ENCODE measurements at places on chromosomes 13 and 19. TPM values are rescaled to one million over a fixed set of nuclear protein-coding genes. Genes with fewer than 3 reads are reported as not detected.
A peak's percentile ranks its signal among the peaks of the same experiment; 100 is the strongest.

The CACNA1A gene
- 0.88 TPM for total RNA-seq

DNA sequence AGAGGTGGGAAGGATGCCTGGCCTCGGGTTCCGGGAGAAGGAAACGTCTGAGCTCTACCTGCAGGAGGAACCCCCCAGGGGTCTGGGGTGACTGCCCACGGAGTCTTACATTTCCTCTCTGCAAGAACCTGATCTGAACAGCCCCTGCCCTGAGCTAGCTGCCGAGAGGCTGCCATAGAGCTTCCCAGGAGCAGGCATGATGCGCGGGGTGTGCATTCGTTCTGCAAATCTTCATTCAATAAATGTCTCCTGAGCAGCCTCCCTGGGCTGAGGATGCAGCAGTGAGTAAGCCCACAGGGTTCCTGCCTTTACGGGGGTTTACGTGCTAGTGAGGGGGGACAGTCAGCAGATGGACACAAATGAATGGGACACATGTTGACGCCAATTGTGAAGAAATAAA lies 1.5 kb upstream of the SHISA7 start:
- no peak for DNase-seq

The CDX2 gene
- total RNA-seq = not detected

The AZU1 gene
- total RNA-seq = not detected

- DNase-seq = peak; percentile 21
These were observed 24.3 kb downstream of the RCBTB1 start for GRCh38 chr13:49561062-49561410.

DNA sequence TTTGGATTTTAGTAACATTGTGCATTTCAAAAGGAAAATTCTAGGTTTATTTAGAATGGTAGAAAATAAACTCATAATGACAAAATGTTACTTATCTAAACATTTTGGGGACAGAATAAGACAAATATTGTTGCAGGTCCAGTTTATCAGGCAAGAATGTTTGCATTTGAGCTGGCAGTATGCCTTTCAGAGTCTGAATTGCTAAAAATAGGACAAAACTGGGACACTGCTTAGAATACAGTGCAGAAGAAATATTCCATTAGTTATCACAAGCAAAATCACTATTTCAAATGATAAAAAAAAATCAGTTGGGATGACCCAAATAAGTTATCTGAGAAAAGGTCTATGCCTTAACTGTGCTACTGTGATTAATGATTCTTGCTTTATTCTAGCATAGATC lies 870.3 kb upstream of the MIR17HG start:
- no peak for DNase-seq

- no peak for DNase-seq
These were observed 556.3 kb upstream of the ARGLU1 start for GRCh38 chr13:107124129-107124718.

DNA sequence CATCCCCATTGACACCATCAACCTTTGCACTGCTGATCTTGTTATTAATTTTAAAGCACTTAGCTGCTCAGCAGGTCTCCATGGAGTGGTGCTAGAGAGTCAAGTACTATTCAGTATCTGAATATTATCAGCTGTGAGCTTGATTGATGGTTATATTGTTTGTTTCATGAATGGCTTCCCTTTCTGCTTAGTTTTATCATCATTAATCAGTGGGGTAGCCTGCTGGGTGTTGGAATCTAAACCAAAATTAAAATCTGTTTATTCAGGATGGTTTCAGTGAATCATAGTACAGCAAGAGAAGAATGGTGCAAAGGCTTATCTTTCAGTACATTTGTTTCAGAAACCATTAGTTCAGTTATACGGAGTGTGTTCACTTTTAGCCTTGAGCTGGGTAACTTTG lies 42.5 kb upstream of the SCEL start:
- no peak for DNase-seq

GRCh38 chr13:75151081-75151643 lies 330.8 kb downstream of the TBC1D4 start:
- DNase-seq = no peak

GRCh38 chr13:29939158-29939557 lies 88.7 kb upstream of the UBL3 start:
- no peak for DNase-seq

GRCh38 chr19:4579389-4579788 lies 19.9 kb upstream of the SEMA6B start:
- no peak for DNase-seq

GRCh38 chr13:94859278-94859691 lies 146.9 kb upstream of the SOX21 start:
- peak; percentile 48 for DNase-seq

The SPRED3 gene
- 0.85 TPM for total RNA-seq

DNA sequence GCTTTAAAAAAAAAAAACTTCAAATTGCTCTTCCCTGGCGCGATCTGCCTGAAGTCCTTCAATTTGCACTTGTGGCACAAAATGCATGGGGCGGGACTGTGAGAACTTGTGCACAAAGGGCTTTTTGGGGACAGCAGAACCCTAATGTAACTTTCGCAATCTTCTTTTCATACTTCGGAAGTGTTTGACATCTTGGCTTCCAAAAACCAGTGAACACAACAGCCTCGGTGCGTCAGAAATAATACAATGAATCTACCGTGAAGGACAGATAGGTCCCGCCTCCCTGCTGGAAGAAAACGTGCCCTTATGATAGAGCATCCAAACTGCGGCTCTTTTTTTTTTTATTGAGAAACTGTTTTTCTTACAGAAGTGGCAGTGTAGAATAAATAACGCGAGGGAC lies 36.6 kb downstream of the KLF2 start:
- no peak for DNase-seq

DNA sequence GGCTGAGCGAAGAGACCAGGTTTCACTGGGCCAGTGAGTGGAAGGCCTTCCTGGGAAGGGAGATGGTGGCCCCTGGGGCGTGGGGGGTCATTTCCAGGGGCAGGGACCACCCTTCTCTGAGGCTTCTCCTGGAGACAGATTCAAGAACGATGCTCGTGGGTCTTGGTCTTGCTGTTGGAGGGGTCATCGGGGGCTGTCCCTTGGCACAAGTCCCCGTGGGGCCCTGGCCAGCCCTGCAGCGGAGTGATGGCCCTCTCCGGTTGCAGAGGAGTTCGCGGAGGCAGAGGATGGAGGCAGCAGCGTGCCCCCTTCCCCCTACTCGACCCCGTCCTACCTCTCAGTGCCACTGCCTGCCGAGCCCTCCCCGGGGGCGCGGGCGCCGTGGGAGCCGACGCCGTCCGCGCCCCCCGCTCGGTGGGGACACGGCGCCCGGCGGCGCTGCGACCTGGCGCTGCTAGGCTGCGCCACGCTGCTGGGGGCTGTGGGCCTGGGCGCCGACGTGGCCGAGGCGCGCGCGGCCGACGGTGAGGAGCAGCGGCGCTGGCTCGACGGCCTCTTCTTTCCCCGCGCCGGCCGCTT lies 4.8 kb downstream of the TTC9B start:
- DNase-seq = no peak

The SELENOV gene
- total RNA-seq = not detected

The FREM2 gene
- not detected for total RNA-seq

DNA sequence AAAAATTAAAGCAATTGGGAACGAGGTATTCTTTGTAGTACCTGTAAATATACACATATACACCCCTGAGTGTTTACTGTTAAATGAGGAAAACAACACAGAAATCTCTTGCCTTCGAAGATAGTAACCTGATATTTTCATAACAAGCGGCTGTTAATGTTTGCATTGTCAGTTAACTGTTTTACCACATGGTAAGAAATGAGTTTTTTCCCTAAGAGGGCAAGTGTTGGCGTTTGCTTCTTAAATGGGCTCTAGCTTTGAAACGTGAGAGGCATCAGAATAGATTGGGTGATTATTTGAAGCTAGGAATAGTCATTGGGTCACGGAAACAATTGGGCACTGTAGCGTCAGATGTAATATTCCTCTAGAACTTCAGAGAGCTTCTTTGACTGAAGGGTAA lies 22.0 kb upstream of the UPF3A start:
- DNase-seq = no peak

DNA sequence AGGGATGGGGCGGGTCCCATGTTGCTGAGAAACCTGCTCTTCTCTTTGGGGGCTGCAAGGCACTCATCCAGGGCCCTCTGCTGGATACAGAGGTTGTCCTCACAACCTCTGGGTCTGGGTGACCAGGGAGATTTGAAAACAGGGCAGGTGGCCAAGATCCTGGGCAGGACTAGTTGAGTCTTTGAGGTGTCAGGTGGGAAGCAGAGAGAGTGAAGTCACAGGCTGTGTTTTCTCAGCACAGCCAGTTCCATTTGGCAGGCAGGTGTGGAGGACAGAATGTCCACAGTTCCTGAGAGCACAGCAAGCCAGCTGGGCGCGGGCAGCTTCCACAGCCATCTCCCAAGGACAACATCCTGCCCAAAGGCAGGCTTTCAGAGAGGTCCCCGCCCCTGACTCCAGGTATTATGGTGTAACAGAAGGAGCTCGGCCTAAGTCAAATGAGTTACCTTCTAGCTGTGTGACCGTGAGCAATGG lies 118.8 kb downstream of the NUFIP1 start:
- peak; percentile 70 for DNase-seq

GRCh38 chr13:85825454-85825853 lies 26.2 kb upstream of the SLITRK6 start:
- DNase-seq = no peak

DNA sequence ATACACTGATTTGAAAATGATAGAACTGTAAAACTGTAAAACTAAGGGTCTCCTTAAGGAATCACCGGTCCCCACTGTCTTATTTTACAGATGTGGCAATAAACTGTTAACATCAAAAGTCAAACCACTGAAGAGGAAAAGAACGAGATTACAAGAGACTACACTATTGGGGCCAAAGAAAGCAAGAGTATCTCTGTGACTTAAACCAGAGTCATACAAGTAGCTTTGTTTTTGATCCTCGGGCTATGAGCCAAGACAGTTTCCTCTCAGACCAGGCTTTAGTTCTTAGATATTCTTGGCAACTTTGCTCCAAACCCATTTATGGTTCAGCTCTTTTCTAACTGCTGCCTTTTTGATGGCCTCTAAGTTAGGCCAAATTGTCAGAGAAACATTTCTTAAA lies 113.8 kb downstream of the TBC1D4 start:
- DNase-seq = peak; percentile 5

The THAP8 gene
- total RNA-seq = 1.6 TPM

- DNase-seq = no peak
These were observed 2.5 kb downstream of the PDS5B start for GRCh38 chr13:32588736-32589135.

- no peak for DNase-seq
These were observed 843 bp downstream of the ZNF610 start for GRCh38 chr19:52336791-52337381.

GRCh38 chr19:51127032-51127431 lies 2.3 kb downstream of the SIGLEC9 start:
- DNase-seq = no peak

The ZNF787 gene
- total RNA-seq = 27.2 TPM

DNA sequence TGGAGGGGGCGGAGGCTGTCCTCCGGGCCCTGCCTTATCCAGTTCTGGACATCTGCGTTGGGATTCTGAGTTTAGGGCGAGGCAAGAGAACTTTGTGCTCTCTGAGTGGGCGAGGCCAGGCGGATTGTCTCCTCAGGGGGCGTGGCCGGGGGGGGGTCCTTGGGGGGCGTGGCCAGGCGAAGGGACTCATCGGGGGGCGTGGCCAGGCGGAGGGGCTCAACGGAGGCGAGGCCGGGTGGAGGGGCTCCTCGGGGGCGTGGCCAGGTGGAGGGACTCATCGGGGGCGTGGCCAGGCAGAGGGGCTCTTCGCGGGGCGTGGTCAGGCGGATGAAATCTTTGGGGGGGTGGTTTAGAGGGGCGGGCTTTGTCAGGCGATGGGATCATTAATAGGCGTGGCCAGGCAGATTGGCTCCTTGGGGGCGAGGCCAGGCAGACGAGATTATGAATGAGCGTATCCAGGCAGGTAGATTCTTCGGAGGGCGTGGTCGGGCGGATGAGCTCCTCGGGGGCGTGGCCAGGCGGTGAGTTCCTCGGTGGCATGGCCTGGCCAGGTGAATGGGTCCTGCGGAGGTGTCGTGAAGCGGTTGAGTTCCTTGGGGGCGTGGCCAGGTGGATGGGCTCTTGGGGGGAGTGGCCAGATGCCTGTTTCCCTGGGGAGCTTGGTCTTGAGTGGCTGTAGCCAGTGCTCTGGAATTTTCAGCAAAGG lies 10.3 kb upstream of the CACNG7 start:
- DNase-seq = no peak

DNA sequence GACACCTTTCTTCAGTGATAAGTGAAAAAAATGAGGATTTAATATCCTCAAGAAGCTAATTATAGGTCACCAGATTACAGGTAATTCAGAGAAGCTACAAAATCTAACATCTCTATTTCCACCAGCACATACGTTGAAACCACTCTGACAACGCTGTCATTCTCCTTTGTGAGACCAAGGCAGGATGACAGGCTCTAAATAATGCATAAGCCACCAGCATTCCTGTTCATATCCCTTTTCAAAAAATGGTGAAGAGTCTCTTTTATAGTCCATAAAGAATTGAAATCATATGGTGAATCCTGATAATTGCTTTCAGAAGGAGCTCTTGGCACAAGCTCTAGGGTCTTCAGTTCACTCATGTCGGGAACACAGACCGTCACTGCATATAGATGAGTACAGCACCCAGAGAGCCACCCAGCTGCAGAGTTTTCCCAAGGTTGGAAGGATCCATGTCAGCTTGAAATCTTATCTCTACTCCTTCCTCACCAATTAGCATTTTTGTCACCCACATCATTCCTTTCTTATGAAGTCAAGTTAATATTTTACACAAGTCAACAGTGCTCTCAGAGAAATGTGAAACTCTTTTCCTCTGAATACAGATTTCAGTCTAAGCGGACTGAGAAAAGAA lies 431.4 kb downstream of the TBC1D4 start:
- DNase-seq = no peak

DNA sequence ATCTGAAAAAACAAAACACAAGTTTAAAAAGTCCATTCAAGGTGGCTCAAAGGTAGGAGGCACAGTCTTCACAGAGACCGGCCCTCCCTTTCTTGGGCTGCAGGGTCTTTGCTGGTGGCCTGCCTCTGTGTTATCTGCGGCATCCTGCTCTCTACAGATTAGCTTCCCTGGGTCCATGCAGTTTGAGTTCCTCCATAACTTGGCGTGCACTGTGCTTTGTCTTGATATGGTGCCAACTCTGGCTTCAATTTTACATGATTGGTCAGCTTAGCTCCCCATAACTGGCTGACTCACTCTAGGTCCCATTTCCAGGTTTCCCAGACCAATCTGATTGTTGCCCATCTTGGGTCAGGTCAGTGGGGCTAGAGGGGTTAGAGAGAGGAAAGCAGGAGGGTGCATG lies 41.8 kb downstream of the TPT1 start:
- DNase-seq = no peak

DNA sequence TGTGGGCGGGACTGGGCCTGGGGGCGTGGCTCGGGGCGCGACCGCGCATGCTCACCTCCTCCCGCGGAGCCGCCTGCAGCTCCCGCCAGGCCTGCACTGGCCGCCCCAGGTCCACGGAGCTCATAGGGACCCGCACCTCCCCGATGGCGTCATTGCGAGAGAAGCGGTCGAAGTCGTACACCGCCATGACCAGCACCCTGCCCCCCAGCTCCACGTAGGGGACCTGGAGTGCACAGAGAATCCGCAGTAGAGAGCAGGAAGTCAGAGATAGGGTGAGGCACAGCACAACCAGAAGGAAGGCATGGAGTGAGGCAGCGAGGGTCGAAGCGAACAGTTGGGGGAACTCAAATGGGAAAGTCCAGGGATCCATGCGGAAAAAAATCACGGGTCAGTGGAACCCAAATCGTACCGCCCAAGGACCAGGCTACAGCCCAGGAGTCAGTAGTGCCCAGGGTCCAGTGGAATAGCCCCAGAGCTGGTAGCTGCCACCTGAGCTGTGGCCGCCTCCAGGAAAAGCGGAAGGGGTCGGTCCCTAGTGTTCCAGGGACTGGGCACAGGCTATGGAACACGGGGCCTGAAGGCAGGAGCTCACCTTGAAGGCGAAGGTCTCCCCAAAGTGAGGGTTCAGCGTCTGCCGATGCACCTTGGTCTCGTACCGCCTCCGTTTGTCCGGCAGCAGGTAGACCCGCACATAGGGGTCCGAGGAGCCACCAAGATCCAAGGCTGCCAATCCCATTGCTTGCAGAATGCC lies 4.8 kb downstream of the SYT5 start:
- DNase-seq = no peak

Measured in right cardiac atrium (tissue), 5 donors.